ENCODE measurements at places on chromosomes 3 and 15. TPM values are rescaled to one million over a fixed set of nuclear protein-coding genes. Genes with fewer than 3 reads are reported as not detected.

NKTR gene
- total RNA-seq = 26.9 TPM

LEKR1 gene
- total RNA-seq = 0.67 TPM

C3orf49 gene
- not detected for total RNA-seq

SH2D7 gene
- not detected for total RNA-seq

TMEM45A gene
- 16.1 TPM for total RNA-seq

ARMC8 gene
- 42.9 TPM for total RNA-seq

Measured in foreskin keratinocyte (primary cell).